AML-193 (cell line): ENCODE measurements at places on chromosomes 12 and 14.
A peak's percentile ranks its signal among the peaks of the same experiment; 100 is the strongest.

DNA sequence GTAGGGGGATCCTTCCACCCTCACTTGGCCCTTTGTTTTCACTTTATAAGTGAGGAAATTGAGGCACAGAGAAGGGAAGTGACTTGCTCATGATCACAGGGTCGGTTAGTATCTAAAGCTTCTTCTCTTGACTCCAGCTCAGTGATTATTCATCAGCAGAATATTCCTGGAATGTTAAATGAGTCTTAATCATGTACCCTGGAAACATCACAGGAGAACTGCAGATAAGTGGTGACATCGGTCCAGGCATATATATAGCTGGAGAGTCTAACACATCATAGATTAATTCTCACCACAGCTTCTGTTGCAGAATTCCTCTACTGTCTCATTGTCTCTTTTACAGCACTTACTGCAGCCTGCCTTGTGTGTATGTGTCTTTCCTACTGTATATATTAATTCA lies 69.9 kb downstream of the PAH start:
- DNase-seq, result no peak

- DNase-seq, result no peak
Measured at GRCh38 chr14:96136371-96137005, 68.2 kb upstream of the BDKRB2 start.

- peak; percentile 50 for DNase-seq
Measured at GRCh38 chr12:116443821-116444589, 115.2 kb upstream of the MAP1LC3B2 start.

- peak; percentile 25 for DNase-seq
Measured at GRCh38 chr14:90093942-90094595, 32.3 kb downstream of the KCNK13 start.

- no peak for DNase-seq
Measured at GRCh38 chr12:70213707-70214106, 29.5 kb upstream of the CNOT2 start.

- no peak for DNase-seq
Measured at GRCh38 chr12:118821386-118821925, 159.9 kb upstream of the SRRM4 start.

GRCh38 chr14:101810897-101811621 lies 49.5 kb downstream of the PPP2R5C start:
- no peak for DNase-seq

- DNase-seq, result no peak
Measured at GRCh38 chr12:94618995-94619695, 31.2 kb downstream of the TMCC3 start.

- DNase-seq, result no peak
Measured at GRCh38 chr14:83863042-83863774, 1666.7 kb upstream of the FLRT2 start.

DNA sequence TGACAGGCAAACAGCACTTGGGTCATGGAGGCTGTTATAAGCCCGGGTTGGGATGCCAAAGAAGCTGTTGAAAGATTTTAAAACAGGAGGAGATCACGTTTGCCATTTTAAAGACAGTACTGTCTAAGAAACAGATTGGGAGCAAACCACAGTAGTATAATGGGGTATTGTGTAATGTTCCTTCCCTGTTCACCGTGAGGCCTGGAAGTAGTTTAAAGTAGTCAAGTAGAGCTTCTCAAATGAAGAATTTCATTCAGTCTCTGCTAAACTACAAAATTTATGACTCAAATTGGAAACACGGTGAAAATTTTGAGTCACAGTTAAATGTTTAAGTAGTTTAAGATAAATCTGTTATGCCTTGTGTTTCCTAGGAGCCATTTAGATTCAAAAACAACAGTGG lies 35.8 kb downstream of the ATP2A2 start:
- peak; percentile 46 for DNase-seq

- no peak for DNase-seq
Measured at GRCh38 chr14:58177125-58177524, 22.8 kb upstream of the ACTR10 start.

GRCh38 chr12:27610374-27610773 lies 85.9 kb upstream of the REP15 start:
- no peak for DNase-seq

DNA sequence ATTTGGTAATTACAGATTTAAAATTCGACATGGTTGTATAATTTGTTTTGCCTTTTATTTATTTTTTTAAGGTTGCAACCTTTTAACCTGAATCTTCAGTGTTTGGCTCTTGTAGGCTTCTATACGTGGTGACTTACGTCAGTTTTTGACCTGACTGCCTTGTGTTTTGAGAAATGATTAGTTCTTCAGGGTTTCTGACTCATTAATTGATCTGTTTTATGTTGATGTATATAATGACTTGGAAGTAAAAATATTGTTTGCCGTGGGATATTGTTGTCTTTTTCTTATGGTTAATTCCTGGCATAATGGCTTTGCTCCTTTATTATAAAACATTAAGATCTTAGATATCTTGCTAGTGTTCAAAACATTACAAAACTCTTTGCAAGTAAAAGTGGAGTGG lies 2.5 kb downstream of the RASSF8 start:
- no peak for DNase-seq

DNA sequence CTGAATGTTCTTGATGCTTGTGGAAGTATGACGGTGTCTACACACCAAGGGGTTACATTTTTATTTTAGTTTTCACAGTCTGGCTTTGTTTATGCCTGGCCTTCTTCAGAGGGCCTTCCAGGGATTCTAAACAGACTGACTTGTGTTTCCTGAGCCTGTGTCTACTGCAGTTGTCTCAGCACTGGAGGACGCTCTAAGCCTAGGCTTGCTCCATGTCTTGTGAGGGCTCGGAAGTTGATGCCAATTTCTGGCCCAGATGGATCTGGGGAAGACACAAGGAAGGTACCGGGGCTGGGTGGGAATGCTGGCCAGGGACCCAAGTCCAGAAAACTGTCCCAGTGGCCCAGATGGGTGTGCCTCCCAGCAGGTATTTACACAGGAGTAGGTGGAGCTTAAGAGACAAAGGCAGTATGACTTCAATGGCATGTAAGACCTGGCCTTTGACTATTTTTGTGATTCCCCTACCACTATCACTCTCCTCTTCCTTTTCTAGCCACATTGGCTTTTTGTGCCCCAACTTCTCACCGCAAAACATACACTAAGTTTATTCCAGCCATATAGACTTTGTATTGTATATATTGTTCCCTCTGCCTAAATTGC lies 56.9 kb downstream of the GPR137C start:
- no peak for DNase-seq

DNA sequence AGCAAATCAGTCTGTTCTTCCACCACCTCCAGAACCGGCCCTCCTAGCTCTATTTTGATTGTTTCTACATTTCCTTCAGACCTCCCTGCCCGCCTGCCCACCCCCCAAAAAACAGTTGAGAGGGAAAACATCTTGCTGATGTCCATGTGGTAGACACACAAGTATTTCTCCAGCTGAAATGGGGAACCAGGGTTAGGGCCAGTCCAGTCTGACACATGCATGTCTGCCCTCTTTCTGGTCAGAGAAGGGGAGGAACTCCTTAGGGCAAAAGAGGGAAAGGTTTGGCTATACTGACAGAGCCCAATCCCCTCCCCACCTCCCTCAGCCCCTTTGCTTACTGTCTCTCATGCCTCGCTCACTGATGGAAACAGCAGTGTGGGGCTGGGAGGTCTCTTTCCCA lies 3.4 kb downstream of the CD9 start:
- DNase-seq, result no peak

GRCh38 chr14:80427101-80427500 lies 215.8 kb upstream of the DIO2 start:
- no peak for DNase-seq

DNA sequence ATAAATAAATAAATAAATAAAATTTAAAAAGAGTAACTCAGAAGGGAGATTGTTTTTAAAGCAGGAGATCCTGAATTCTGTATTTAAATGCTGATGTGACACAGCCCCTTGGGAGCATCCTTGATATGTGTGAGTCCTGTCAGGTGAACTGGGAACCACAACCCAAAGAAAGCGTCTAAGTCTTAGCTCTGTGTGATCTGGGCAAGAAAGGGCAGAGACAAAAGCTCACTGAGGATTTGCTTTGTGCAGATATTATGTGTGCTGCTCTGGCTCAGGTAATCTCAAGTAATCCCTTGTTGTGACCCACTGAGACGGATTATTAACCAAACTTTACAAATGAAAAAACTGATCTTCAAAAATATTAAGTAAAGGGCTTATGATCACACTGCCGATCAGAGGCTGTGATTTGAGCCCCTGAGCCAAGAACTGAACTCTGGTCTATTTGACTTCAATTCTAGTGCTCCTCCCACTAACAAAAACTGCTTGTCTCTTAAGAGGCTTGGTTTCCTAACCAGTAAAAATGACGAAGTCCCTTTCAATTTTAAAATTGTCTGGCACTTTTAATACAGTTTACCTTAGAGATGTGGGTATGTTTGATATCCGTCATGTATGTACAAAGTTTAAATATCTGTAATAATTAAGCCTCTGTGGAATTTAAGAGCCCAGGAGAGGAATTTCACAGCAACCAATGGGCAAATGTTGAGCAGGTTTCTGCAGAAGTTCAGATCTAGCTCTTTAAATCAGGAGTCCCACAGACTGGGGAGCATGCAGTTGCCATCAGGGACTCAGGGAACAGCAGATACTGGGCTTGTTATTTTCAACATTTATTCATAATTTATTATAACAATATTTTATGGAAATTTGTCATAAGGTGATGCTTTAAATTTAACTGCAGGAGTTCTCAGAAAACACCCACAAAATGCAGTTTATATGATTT lies 46.1 kb downstream of the CPM start:
- no peak for DNase-seq

DNA sequence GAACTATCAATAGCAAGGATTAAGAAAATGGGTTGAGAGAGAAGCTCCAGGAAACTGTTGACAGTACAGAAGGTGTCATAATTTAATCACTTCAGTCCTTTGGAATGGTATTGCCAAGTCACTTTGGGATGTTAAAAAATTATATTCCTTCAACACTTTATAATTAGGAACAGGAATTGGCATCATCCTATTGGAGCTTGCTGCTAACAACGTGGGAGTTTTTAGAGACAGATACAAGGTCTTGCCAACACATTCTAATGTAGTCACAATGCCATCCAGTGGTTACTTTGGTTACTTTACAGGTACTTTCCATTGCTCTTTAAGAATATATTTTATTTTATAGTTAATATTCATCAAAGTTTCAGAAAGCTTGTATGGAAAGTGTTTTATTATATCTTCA lies 310.1 kb downstream of the SYT1 start:
- DNase-seq, result no peak

DNA sequence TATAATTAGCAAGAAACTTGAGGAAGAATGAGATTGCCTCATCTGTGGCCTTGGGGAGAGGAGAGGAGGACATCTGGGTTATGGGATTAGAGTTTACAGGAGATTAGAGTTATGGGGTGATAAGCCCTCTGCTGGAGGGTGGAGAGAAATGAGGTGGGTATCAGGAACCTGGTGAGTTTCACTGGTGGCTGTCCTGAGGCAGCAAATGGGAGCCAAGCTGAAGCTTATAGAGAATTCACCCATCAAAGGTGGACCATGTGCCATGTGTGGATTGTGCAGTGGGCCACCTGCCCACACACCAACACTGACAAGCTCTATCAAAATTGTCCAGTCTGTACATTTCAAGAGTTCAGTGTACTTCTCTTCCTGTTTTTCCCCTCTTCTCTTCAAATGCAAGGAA lies 135.3 kb downstream of the AEBP2 start:
- DNase-seq, result no peak

DNA sequence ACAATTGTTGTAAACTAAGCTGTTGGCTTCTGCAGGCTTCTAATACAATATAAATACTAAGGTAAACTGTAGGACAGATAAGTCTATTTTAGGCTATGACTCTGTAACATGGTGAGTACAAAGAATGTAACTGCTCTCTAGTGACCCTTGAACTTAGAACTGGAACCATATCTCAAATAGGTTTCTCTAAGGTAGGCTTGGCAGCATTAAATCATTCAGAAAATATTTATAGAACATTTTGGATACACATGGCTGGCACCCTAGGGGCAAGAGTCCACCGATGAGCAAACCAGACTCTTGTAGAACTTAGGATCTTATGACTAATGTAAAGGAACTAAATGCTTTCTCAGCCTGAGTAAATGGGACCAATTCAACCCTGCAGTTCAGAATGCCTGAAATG lies 19.4 kb upstream of the SLC25A3 start:
- DNase-seq, result no peak

DNA sequence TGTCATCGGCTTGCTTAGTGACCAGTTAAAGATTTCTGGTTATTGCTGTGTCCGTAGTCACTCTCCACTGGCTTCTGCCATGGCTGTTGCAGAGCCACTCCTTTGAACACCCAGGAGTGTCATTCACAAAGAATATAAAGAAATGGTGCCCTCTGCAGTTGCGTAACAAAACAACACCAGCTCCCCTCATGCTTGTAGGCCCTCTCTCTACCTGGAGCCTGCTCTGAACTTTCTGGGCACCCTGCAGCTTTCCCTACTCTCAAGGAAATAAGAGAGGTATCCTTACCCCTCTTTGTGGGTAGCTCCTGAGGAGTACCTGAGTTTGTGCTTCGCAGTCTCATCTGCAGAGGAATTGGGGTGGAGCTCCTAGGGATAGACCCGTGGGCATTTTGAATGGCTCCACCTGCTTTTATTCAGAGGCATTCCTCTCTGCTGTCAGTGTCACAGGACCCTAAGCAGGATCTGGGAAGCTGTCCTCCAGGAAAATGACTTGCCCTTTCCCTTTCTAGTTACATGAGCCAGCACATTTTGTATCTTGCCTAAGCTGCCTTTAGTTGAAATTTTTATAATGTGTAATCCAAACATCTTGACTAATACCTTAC lies 97.2 kb upstream of the TMEM260 start:
- DNase-seq, result no peak

GRCh38 chr12:100859063-100859627 lies 64.6 kb downstream of the ANO4 start:
- DNase-seq, result no peak

DNA sequence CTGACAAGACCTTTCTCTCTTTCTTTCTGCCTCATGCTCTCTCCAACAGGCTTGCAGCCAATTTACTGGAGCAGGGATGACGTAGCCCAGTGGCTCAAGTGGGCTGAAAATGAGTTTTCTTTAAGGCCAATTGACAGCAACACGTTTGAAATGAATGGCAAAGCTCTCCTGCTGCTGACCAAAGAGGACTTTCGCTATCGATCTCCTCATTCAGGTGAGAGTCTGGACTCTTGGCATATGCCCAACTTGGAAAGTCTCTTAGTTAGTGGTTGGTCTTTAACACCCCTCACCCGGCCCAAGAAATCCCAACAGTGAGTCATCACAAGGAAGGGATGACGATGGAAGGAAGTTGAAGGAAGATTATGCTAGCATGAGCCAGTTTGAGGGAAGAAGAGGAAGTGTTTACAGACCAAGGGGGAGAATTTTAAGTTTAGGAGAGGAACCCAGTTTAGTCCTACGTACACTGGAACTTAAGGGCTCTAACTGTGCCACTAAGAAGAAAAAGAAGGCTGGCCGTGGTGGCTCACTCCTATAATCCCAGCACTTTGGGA lies 189.7 kb downstream of the ETV6 start:
- DNase-seq, result no peak

GRCh38 chr12:48985475-48985897 lies 7.4 kb downstream of the WNT1 start:
- no peak for DNase-seq

DNA sequence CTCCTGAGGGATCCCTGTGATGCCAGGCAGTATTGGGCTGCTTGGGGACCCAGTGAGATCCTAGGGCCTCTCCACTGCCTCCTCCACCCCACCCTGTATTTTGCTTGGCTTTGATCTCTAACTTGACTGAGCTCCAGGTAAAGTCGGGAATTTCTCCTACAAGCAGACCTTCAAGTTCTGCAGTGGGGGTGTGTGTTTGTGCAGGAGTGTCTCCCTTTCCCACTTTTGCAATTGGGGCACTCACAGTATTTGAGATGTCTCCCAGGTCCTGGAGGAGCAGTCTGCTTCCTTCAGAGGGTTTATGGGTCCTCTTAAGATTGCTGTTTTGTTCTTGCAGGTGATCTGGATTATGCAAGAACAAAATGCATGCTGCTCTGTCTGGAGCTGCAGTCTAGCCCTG lies 68.9 kb downstream of the ALG10B start:
- no peak for DNase-seq
